ENCODE measurements at places on chromosomes 5 and 9.

- DNase-seq, result no peak
Observed at GRCh38 chr9:124399968-124400940, 15.0 kb downstream of the PSMB7 start.

DNA sequence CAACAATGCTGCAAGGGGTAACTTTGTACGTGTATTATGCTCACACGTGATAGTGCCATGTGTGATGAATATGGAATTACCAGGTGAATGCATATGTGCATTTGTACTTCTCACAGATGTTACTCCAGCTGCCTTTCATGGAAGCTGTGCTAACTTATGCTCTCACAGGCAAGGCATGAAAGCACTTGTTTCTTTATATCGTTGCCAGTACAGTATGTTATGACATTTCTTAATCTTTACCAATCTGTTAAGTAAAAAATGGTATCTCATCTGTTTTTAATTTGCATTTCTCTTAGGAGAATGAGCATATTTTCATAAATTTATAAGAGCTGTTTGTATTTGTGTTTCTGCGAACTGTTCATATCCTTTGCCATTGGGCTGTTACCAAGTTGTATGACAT, 311.8 kb upstream of the DMRT1 start:
- DNase-seq, result no peak

DNA sequence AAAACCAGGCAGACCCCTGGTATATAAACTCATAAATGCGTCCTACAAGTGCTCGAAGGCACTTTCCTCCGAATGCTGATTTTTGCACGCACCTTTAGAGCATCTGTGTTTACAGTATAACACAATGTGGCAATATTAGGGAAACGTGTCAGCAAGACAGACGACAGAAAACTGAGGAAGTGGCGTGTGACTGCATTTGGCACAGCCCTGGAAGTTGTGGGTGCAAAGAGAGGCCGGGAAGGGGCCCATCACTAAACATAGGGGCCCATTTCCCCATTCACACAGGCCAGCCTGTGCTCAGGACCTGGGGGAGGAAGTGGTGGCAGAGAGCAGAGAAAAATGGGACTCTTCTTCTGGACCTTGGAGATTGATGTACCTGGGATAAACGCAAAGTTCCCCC, 48.2 kb downstream of the RASGEF1C start:
- DNase-seq, result no peak

- peak; percentile 28 for DNase-seq
Observed at GRCh38 chr5:44952376-44952775, 143.6 kb downstream of the MRPS30 start.

- no peak for DNase-seq
Observed at GRCh38 chr5:101296477-101296876, 393.4 kb upstream of the ST8SIA4 start.

DNA sequence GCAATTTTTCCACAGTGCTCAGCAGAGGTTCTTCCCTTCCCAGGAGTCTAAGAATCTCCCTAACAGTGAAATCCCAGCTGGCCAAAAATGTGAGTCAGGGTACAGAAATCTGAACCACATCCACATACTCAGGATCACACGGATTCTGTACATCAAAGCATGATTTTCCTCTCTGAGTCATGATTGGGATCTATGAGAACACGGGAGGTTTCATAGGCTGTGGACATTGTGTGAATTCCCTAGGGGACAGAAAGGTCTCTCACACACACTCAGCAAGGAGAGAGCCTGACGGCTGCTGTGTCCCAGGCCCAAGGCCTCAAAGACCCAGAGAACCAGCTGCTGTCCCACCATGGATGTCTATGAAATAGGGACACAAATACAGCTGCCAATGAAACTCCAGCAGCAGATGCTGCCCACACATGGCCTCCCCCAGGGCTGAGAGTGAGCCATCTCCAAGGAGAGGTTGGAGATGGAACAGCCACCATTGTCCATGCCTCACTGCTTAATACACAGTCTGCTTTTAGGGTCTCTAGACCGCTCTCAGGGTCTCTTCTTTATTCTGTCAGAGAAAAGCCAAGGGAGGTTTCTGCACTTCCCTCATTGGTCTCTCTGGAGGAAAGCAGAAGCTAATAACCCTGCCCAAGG, 102.7 kb downstream of the ADAMTS12 start:
- DNase-seq, result no peak

DNA sequence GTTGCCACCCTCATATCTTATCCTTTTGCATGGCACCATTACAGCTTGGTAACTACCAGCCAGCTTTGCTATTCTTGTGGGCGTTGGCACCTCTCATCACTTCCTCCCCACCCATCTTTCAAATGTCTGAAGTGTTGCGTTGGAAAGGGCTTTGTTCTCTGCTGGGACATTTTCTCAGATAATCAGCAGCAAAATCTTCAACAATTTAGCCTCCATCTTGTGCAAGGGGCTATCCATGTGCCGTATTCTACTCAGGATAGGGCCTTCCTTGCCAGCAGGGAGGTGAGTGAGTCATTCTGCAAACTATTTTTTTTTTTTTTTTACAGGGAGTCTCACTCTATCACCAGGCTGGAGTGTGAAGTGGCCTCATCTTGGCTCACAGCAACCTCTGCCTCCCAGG, 62.1 kb upstream of the NUDT12 start:
- DNase-seq, result no peak

GRCh38 chr5:126461838-126462237, 38.6 kb downstream of the GRAMD2B start:
- no peak for DNase-seq

DNA sequence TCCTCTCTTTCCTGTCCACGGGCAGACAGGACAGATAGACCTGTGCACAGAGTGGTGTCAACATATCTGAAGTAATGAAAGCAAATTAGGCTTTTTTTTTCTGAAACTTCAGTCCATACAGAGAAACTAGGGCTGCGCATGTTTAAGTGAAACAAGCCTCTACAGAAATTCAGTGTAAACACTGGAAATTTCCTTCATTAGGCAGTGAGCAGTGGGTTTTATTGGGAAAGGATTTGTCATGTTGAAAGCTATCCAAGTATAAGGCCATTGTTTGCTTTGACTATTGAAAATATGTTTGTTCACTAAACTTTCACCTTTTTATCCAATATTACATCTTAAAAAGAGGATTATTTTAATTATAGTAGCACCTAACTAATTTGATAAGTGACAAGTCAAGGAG, 161.2 kb downstream of the AOPEP start:
- no peak for DNase-seq

GRCh38 chr5:33275391-33275790, 165.4 kb upstream of the TARS1 start:
- no peak for DNase-seq

DNA sequence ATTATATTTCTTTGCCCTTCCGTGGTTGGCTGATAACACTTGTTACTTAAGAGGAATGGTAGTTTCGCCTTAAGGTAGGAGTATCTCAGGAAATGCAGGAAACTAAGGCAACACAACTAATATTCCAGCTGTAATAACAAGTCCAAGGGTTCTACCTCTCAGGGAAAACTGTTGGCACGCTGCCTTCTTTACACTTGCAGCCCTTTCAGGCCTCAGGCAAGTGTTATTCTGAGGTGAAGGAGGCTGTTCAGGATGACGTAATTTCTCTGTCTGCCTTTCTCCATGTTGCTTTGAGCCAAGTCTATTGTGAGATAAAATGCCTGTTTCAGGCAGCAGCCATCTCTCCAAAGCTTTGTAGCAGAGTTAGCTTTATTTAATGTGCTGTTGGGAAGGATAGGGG, 38.0 kb downstream of the VCAN start:
- DNase-seq, result peak; percentile 3

- DNase-seq, result no peak
Observed at GRCh38 chr5:152221721-152222629, 183.1 kb downstream of the NMUR2 start.

GRCh38 chr9:38526591-38526990, 93.8 kb downstream of the ANKRD18A start:
- no peak for DNase-seq

- no peak for DNase-seq
Observed at GRCh38 chr5:132547269-132547668, 3.9 kb upstream of the IL5 start.

GRCh38 chr5:139574641-139575312, 13.6 kb downstream of the UBE2D2 start:
- DNase-seq, result peak; percentile 9

- DNase-seq, result peak; percentile 35
Observed at GRCh38 chr9:38687389-38687842, 32.5 kb downstream of the FAM240B start.

GRCh38 chr5:61802456-61802855, 470.4 kb downstream of the ZSWIM6 start:
- no peak for DNase-seq

- DNase-seq, result no peak
Observed at GRCh38 chr5:39175273-39175955, 43.9 kb downstream of the FYB1 start.

DNA sequence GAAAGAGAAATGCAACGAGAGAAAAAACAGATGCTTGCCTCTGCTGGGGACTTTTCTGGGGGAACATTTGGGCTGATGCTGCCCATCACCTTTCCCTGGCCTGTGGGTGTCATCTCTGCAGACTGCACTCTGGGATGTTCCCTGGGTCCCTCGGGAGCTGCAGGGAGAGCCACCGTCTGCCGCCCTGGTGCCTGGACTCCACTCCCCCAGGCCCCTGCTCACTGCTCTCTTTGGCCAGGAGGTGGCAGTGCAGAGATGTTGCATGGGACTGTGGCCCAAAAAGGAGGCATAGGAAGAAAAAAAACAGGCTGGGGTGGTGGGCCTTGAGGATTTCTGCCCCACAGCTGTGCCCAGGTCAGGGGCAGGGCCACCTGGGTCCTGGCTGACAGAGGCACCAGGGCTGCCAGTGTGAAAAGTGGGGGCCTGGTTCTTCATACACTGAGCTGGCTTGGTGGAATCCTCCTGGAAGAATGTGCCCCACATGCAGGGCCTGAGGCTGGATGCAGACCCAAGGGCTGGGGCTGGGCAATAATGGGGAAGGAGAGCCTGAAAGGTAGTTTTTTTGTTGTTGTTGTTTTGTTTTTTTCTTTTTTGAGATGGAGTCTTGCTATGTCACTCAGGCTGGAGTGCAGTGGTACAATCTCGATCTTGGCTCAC, 353.6 kb downstream of the SLIT3 start:
- peak; percentile 10 for DNase-seq

GRCh38 chr5:173673295-173674101, 57.0 kb upstream of the BOD1 start:
- peak; percentile 54 for DNase-seq

DNA sequence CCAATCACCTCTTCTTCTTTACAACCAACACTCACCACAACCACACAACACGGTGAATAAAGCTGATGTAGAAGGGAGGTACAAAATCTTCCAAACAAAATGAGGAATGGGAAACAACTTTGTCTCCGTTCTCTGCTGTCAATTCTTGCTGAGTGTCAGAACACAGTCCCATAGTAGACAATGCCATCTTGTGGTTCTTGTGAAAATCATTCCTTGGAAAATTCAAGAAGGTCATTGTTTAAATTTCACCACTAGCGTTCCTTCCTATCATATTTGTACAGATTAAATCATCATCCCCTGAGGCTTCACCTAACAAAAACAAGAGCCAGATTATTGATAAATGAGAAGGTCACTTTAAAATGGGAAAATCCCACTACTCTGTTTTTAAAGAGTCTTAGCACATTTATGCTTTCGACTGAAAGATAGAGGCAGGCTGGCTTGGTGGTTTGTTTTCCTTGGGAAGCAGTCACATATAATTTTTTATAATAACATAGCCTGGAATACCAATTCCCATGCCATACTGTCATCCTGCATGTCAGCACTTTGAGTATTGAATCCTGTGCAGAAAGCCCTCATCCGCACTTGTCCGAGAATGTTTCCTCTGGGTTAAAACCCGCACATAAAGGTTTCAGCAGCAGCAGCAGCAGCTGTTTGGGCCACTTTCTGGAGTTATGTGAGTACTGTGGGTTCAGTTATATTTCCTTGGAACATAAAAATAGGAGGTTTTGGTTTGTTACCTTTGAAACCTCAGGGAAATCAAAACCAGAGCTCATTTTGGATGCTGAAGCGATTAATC, 395.0 kb upstream of the SMARCA2 start:
- DNase-seq, result no peak

GRCh38 chr5:169350016-169350415, 49.1 kb upstream of the SLIT3 start:
- no peak for DNase-seq

DNA sequence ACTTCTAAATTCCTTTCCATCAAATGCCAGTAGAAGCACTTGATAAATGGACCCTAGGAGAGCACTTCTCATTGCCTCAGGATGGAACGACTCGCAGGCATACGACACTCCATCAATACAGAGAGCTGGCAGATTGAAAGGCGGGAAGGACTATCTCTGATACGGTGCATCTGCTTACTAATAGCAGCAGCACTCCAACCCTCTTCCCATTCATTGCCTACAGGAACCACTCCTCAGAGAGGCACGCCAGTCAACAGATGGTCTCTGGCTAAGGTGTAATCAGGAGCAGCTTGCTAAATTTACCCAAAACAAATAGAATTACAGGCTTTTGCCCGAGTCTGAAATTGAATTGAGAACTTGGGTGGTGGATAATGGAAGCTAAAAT, 168.1 kb downstream of the EFNA5 start:
- DNase-seq, result peak; percentile 81

- no peak for DNase-seq
Observed at GRCh38 chr5:116437922-116438578, 136.6 kb downstream of the SEMA6A start.

DNA sequence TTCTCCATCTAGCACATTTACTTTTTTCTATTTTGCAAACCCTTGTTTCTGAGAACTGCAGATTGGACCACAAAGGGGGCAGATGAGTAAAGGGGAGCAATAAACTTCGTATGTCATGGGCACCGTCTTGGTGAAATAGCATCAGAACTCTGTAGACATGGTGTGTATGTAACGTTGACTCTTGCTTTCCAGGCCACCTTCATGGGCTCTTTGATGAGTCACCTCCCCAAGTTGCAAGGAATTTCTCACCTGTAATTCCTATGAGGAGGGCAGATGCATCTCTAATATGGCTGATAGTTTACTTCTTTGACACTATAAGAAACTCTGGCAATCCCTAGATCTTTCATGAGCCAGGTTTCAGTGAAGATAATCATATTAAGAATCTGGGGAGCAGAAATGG, 163.4 kb upstream of the PLPPR1 start:
- DNase-seq, result no peak

DNA sequence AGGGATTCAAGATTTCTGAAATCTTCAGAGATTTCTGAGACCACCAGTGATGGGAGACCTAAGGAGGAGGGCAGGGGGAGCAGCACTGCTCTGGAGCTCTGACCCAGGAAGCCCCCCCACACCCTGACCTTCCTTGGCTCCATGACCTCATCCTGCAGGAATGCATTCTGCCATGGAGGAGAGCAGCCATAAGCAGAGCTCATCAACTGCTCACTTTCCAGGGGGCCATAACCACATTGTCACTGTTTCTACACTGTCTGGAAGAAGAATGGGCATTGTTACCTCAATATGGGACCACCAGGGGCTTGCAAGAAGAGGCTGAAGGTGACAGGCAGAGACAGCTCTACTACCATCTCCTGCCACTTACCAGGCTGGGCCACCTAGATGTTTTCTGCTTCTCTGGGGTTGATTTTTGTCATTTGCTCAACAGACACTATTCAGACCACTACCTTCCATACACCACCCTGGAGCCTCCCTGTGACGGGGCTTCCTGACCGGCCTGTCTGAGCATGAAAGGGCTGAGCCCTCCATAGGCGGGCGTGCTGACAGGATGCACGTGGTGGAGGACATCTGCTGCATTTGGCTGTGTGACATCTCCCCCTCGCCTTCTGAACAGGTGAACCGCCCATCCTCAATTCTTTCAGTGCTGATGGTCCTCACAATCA, 2.3 kb upstream of the TSC1 start:
- no peak for DNase-seq

All from NCI-H1092 treated with DMSO at 0.1 percent for 48 hours (cell line).